ENCODE measurements at places on chromosomes 7 and 10. TPM values are rescaled to one million over a fixed set of nuclear protein-coding genes. Genes with fewer than 3 reads are reported as not detected.

The VAX1 gene
- total RNA-seq, result not detected

The PHYHIPL gene
- 0.52 TPM for total RNA-seq

The EZH2 gene
- total RNA-seq, result 4.0 TPM

The DEPP1 gene
- 35.6 TPM for total RNA-seq

The SFXN3 gene
- 32.5 TPM for total RNA-seq

The MKX gene
- total RNA-seq, result 22.7 TPM

The ZNF853 gene
- total RNA-seq, result 18.5 TPM

The SPDYE5 gene
- not detected for total RNA-seq

The CYP3A7 gene
- total RNA-seq, result not detected

The AOAH gene
- 4.8 TPM for total RNA-seq

The C10orf71 gene
- total RNA-seq, result not detected

The IL6 gene
- 8.2 TPM for total RNA-seq

DNA sequence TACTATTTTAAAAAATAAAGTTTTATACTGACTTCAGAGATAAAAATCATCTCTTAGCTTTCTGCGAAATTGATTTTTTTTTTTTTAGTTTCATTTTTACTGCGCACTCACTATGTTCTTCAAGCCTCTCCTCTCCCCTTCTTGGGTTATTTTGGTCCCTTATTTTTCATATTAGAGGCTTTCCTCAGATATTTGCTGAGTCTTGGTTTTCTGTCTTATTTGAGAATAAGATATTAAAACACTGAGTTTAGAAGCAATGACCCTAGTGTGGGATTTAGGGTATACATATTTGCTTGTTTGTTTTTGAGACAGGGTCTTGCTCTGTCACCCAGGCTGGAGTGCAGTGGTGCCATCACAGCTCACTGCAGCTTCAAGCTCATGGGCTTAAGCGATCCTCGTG lies 59.9 kb downstream of the SND1 start:
- no peaks in the 10 kb centered on the region for H3K36me3 ChIP-seq
- no peaks in the 10 kb centered on the region for H3K4me1 ChIP-seq
- DNase-seq, result no peak
- H3K27ac ChIP-seq, result no peak overlapping the region

DNA sequence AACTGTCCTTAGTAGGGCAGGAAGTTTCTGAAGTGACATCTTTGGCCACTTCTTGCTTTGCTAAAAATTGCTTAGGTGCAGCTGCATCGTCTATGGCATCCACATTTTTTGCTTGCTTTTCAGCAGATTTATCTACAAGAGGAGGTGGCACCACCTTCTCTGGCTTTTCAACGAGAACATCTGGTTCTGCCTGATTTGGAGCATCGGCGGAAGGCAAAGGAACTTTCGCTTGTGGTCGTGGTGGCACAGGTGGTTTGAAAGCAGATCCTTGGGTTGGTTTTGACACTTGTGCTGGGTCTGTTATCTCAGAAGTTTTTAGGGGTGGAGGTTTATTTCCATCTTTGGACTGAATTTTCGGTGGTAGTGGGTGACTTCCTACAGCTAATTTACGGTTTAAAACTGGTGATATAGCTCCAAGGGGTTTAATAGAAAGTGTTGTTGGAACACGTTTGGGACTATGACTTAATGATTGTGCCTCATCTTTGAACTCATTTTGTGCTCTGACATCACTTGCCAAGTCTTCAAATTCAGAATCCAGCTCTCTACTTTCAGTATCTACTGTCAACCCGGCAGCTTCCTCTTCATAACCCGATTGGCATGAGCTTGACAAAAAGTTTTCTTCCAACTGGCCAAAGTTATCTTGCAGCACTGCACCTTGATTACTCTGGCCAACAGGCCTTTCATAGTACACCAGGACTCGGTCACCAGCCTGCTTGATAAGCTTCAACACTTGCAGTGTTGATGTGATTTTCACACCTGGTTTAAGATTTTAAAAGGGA lies 44.0 kb downstream of the SLC18A2 start:
- H3K27ac ChIP-seq, result no peak overlapping the region
- no peak overlapping the region for H3K4me3 ChIP-seq
- H3K36me3 ChIP-seq, result no peaks in the 10 kb centered on the region
- no peaks in the 10 kb centered on the region for H3K27me3 ChIP-seq
- peaks cover 3% of the 10 kb centered on the region for H3K4me1 ChIP-seq

GRCh38 chr7:69883399-69883891 lies 285.2 kb downstream of the AUTS2 start:
- H3K4me3 ChIP-seq, result no peak overlapping the region
- H3K4me1 ChIP-seq, result peaks cover 3% of the 10 kb centered on the region
- DNase-seq, result no peak
- H3K27ac ChIP-seq, result no peak overlapping the region

DNA sequence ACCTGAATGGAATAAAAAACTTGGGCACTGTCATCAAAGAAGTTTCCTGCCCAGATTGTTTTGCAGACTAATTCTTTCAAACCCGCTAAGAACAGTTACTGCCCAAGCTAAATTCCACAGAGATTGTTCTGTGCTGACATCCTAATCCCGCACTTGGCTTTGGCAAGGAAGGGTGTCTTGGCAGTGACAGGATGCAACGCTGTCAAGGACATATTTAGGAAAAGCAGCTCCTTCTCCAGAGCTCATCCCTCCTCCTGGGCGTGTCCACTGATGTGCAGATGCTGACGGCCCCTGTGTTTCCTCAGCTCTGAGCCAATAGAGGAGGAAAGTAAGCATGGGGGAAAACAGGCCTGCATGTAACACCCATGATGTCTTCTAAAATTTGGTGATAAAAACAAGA lies 74.2 kb downstream of the EEPD1 start:
- no peak overlapping the region for H3K27ac ChIP-seq
- H3K4me1 ChIP-seq, result peaks cover 8% of the 10 kb centered on the region
- no peaks in the 10 kb centered on the region for H3K36me3 ChIP-seq
- DNase-seq, result peak; percentile 72

DNA sequence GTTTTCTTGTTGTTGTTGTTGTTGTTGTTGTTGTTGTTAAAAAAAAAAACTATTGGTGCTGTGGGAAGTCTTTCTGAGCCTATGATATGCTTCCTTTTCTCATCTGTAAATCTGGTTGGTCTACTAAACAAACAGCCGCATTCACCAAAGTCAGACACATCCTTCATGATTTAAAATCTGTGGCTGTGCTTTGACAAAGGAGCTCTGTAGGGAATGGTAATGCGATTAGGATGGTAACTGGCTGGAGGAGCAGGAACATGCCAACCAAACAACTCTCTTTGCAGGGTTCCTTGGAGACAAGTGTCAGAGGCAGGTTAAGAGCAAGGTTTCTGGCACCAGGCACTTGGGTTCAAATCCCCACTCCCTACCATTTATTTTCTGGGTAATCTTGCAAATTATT lies 14.9 kb upstream of the SP4 start:
- H3K4me3 ChIP-seq, result no peak overlapping the region
- no peak for DNase-seq
- no peak overlapping the region for H3K27ac ChIP-seq
- no peaks in the 10 kb centered on the region for H3K4me1 ChIP-seq
- no peaks in the 10 kb centered on the region for H3K36me3 ChIP-seq
- no peaks in the 10 kb centered on the region for H3K27me3 ChIP-seq

GRCh38 chr7:127034186-127034806 lies 218.4 kb downstream of the GRM8 start:
- H3K4me3 ChIP-seq, result no peak overlapping the region
- H3K36me3 ChIP-seq, result no peaks in the 10 kb centered on the region
- no peak overlapping the region for H3K27ac ChIP-seq
- no peak for DNase-seq

- no peaks in the 10 kb centered on the region for H3K4me1 ChIP-seq
- peaks cover 2% of the 10 kb centered on the region for H3K27me3 ChIP-seq
- H3K36me3 ChIP-seq, result no peaks in the 10 kb centered on the region
- no peak for DNase-seq
These were observed 42.1 kb downstream of the ZNF277 start for GRCh38 chr7:112248598-112248997.

GRCh38 chr10:22647244-22647643 lies 67.1 kb downstream of the PIP4K2A start:
- no peaks in the 10 kb centered on the region for H3K27me3 ChIP-seq
- no peak overlapping the region for H3K27ac ChIP-seq
- H3K4me1 ChIP-seq, result peaks cover 4% of the 10 kb centered on the region
- no peak for DNase-seq
- no peak overlapping the region for H3K4me3 ChIP-seq

GRCh38 chr10:18308600-18308999 lies 168.4 kb downstream of the CACNB2 start:
- DNase-seq, result no peak
- no peak overlapping the region for H3K4me3 ChIP-seq
- peaks cover 9% of the 10 kb centered on the region for H3K4me1 ChIP-seq
- no peaks in the 10 kb centered on the region for H3K27me3 ChIP-seq
- no peaks in the 10 kb centered on the region for H3K36me3 ChIP-seq

DNA sequence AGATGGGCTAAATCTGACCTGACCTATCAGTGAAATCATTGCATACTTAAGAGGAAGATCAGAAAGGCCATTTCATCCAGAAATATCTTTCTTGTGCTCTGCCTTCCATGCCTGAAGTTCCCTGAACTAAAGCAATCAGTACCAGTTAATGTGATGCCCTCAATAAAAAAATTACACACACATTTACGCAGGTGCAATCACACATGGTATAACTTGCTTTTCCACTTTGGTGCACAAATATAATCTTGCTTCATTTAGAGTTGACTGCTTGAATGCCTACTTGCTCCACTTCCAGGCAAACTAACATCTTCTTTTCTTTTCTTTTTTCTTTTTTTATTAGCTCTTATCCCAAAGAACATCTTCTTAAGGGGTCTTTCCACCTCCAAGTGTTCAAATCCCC lies 58.3 kb upstream of the KIF5B start:
- H3K4me3 ChIP-seq, result no peak overlapping the region
- no peak for DNase-seq
- H3K36me3 ChIP-seq, result no peaks in the 10 kb centered on the region
- H3K27me3 ChIP-seq, result no peaks in the 10 kb centered on the region
- H3K27ac ChIP-seq, result no peak overlapping the region
- H3K4me1 ChIP-seq, result no peaks in the 10 kb centered on the region

- no peak overlapping the region for H3K27ac ChIP-seq
- no peak for DNase-seq
- no peaks in the 10 kb centered on the region for H3K36me3 ChIP-seq
- no peaks in the 10 kb centered on the region for H3K27me3 ChIP-seq
These were observed 64.4 kb downstream of the KCND2 start for GRCh38 chr7:120337308-120337907.

GRCh38 chr10:90589825-90590224 lies 268.0 kb downstream of the HTR7 start:
- H3K4me3 ChIP-seq, result no peak overlapping the region
- H3K4me1 ChIP-seq, result no peaks in the 10 kb centered on the region
- no peak for DNase-seq
- no peaks in the 10 kb centered on the region for H3K36me3 ChIP-seq
- H3K27ac ChIP-seq, result no peak overlapping the region
- no peaks in the 10 kb centered on the region for H3K27me3 ChIP-seq

GRCh38 chr7:140084972-140085371 lies 22.2 kb upstream of the PARP12 start:
- H3K36me3 ChIP-seq, result no peaks in the 10 kb centered on the region
- no peak overlapping the region for H3K4me3 ChIP-seq
- no peak for DNase-seq
- H3K27me3 ChIP-seq, result no peaks in the 10 kb centered on the region
- no peaks in the 10 kb centered on the region for H3K4me1 ChIP-seq

- H3K36me3 ChIP-seq, result no peaks in the 10 kb centered on the region
- no peak for DNase-seq
- H3K27me3 ChIP-seq, result no peaks in the 10 kb centered on the region
- no peak overlapping the region for H3K4me3 ChIP-seq
- no peaks in the 10 kb centered on the region for H3K4me1 ChIP-seq
These were observed 44.0 kb downstream of the IMMP2L start for GRCh38 chr7:111518264-111518663.

- H3K4me3 ChIP-seq, result no peak overlapping the region
- no peaks in the 10 kb centered on the region for H3K36me3 ChIP-seq
- H3K27ac ChIP-seq, result no peak overlapping the region
- no peaks in the 10 kb centered on the region for H3K27me3 ChIP-seq
These were observed 143.3 kb upstream of the GPR26 start for GRCh38 chr10:123522702-123523312.

- no peak for DNase-seq
- no peaks in the 10 kb centered on the region for H3K36me3 ChIP-seq
- H3K27ac ChIP-seq, result no peak overlapping the region
- H3K27me3 ChIP-seq, result no peaks in the 10 kb centered on the region
- peaks cover 2% of the 10 kb centered on the region for H3K4me1 ChIP-seq
These were observed 620 bp downstream of the EPO start for GRCh38 chr7:100720671-100721504.

DNA sequence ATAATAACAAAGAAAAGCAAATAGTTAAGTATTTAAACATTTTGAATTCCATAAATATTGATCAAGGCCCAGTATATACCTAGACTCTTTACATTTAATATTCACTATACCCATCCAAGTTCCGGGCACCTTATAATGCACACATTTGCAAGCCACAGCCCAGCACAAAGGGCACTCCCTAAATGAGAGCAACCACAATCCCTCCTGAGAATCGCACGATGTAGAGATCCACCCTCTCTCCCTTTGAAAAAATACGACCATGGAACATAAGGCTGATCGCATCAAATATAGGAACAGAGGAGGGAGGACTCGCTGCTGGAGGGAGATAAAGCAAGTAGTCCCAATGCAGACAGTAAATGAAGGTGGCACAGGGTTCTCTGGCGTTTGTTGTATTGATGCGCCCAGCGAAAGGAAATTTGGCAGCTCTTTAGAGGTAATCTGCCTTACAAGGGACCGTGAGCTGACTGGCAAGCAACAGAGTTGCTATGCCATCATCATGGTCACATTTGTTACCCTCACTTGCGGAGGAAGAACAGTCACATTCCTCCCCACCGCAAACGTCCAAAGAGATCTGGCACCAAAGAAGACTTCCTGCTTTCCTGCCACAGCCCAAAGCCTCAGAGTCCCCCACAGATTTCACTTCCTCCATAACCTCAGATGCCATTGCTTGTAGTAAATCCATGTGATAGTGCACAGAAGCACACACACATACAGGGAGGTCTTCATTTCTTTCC lies 16.1 kb upstream of the TAS2R40 start:
- H3K27me3 ChIP-seq, result no peaks in the 10 kb centered on the region
- no peak for DNase-seq
- no peaks in the 10 kb centered on the region for H3K36me3 ChIP-seq
- H3K4me3 ChIP-seq, result no peak overlapping the region

- H3K27me3 ChIP-seq, result no peaks in the 10 kb centered on the region
- H3K4me3 ChIP-seq, result no peak overlapping the region
- no peaks in the 10 kb centered on the region for H3K36me3 ChIP-seq
- H3K27ac ChIP-seq, result no peak overlapping the region
These were observed 10.0 kb upstream of the SFRP5 start for GRCh38 chr10:97781618-97782331.

DNA sequence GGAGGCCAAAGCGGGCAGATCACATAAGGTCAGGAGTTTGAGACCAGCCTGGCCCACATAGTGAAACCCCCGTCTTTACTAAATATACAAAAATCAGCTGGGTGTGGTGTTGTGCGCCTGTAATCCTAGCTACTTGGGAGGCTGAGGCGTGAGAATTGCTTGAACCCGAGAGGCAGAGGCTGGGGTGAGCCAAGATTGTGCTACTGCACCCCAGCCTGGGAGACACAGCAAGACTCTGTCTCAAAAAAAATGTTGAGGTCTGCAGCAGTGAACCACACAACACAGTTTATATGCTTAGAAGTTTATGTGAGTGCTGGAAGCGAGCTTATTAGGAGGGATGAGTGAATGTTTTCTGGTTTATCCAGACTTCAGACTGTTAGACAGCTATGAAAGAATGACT lies 10.4 kb downstream of the LHPP start:
- H3K4me3 ChIP-seq, result no peak overlapping the region
- no peaks in the 10 kb centered on the region for H3K27me3 ChIP-seq
- H3K27ac ChIP-seq, result no peak overlapping the region
- no peak for DNase-seq
- no peaks in the 10 kb centered on the region for H3K4me1 ChIP-seq
